Kidney (tissue), 22 donors: ENCODE measurements at places on chromosomes 12 and 14. TPM values are rescaled to one million over a fixed set of nuclear protein-coding genes. Genes with fewer than 3 reads are reported as not detected.
A peak's percentile ranks its signal among the peaks of the same experiment; 100 is the strongest.

Gene GLI1
- total RNA-seq, result 2.8 TPM

Gene SLC39A5
- 5.1 TPM for total RNA-seq

Gene GPR84
- total RNA-seq, result 1.7 TPM

Gene DCN
- total RNA-seq, result 317 TPM

Gene C14orf39
- total RNA-seq, result not detected

Gene FAM181A
- total RNA-seq, result not detected

Gene PRB2
- not detected for total RNA-seq

Gene MYO1H
- total RNA-seq, result not detected

Gene PIGH
- total RNA-seq, result 31.7 TPM

Gene DLST
- 98.6 TPM for total RNA-seq

Gene TPPP2
- not detected for total RNA-seq

Gene TXNRD1
- total RNA-seq, result 73.2 TPM

DNA sequence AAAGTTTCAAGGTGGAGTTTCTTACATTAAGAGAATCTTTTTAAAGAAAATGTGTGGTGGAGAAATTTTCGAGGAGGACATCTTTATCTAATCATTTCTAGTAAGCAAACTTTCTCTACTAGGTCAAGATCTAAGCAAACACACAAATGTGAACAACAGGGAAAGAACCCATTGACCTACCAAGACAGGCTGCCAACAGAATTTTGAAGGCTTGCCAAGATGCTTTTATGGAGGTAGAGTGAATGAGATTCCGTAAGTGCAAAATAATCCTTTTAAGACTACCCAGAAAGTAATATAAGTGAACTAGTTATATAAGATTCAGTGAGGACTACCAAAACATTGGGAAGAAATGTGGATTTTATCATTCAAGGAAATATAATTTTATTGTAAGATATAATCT, 357.1 kb upstream of the PDE3A start:
- DNase-seq, result no peak

GRCh38 chr12:114658002-114658441, 26.0 kb downstream of the TBX3 start:
- no peak for DNase-seq

GRCh38 chr12:101935890-101936746, 58.7 kb downstream of the DRAM1 start:
- peak; percentile 64 for DNase-seq

GRCh38 chr14:61355892-61356325, 34.5 kb downstream of the PRKCH start:
- DNase-seq, result peak; percentile 79

DNA sequence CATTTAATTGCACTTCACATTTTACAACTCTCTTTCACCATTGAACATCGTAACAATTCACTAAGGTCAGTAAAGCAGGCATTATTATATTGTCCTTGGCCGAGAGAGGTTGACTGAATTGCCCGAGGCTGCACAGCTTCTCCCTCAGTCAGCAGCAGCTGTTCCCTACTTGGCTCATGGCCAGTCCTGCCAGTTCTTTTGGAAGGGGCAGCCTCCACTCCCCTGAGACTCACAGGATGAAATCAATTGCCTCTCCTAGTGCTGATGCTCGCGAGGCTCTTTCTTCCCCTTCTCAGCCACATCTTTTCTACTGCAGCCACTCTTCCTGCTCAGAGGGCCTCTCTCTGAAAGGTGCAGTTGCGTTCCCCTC, 79.9 kb upstream of the KCNA1 start:
- DNase-seq, result no peak

GRCh38 chr12:68537571-68537970, 73.1 kb upstream of the RAP1B start:
- DNase-seq, result no peak

DNA sequence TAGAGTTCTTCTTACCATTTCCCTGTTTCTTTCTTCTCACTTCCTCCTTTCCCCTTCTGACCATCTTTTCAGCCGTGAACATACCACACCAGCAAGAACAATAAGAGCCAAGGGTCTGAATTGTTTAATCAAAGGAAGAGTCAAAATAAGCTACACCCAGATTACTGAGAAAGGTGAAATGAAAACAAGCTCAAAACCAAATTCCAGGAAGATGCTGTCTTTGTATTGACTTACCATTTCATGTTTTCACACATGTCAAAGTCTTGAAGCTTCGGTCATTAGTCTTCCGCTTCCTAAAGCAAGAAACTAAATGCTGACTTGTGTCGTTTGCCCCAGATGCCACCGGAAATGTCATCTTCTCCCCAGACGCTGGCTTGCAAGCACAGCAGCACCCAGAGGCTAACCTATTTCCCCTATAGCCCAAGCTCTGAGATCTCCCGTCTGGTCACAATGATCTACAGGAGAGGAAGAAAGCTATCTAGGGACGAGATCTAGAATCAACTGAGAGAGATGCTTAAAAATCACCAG, 136.5 kb upstream of the AMIGO2 start:
- DNase-seq, result no peak

- no peak for DNase-seq
Measured at GRCh38 chr14:42000450-42000849, 393.8 kb downstream of the LRFN5 start.

GRCh38 chr12:68140556-68140955, 19.0 kb downstream of the IFNG start:
- no peak for DNase-seq

DNA sequence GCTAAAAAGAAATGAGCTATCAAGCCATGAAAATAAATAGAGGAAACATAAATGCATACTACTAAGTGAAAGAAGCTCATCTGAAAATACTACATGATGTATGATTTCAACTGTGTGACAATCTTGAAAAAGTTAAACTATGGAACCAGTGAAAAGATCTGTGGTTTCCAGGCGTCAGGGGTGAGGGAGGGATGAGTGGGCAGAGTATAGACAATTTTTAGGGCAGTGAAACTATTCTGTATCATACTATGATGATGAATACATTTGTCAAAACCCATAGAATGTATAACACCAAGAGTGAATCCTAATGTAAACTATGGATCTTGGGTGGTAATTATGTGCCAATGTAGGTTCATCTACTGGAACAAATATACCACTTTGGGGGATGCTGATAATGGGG, 21.3 kb downstream of the SPX start:
- no peak for DNase-seq

GRCh38 chr14:69535230-69535848, 39.3 kb downstream of the CCDC177 start:
- peak; percentile 82 for DNase-seq

DNA sequence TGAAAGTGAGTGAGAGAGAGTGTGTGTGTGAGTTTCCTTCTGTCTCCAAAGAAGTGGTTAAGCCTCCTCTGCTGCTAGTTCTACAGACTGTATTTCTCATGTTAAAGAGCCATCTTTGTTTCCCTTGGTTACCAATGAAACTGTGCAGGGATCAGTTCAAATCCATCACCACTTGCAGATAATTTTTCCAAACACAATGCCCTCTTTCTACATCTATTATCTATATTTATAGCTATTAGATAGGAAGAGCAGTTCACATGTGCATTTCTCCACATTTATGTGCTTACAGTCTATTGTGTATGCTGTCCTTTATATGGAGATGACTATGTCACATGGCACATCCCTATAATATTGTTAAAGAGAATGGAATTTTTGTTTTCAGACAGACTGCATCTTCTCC, 2.2 kb upstream of the DAAM1 start:
- no peak for DNase-seq

GRCh38 chr14:26448181-26448855, 149.5 kb downstream of the NOVA1 start:
- DNase-seq, result no peak

GRCh38 chr14:34258318-34258717, 203.7 kb downstream of the SPTSSA start:
- DNase-seq, result no peak

DNA sequence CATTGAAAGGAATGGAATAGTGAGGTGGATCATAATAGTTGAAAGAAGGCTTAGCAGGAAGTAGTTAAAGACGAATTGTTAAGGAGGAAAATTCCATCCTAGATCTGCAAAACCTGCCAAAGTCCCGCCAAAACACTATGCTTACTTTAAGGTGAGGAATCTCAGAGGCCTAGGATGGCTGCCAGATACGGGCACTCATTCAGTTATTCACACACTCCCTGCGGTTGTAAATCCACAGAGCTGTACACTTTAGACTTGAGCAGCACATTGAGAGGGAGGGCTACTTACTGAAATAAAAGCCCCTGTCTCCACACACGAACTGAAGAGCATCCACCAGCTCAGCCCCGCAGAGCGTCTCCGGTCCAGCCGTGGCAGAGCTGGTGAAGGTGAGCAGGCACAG, 5.0 kb downstream of the IGF1 start:
- no peak for DNase-seq

DNA sequence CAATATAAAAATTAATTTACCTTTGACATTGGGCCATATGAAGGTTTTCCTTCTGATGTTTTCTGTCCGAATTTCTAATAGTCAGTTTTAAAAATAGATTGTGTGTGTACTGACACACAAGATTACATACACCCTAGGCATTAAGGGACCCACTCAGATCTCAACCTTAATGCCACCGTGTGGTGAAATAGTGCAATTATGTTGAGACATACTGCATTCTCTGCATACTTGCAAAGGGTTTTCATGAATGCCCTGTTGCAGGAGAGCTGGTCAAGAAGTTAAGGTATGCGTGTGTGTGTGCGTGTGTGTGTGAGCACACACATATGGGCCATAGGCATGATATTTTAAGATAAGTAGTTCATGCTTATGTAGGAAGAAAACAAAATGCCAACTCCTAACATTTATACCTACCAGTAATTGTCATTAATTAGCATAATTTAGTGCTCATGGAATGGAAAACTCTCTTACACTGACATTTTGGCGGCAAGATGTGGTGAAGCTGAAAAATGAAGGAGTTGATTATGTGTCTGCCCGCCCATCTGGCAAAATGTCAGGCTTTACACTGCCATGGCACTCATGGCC, 58.8 kb downstream of the PIK3C2G start:
- peak; percentile 77 for DNase-seq

DNA sequence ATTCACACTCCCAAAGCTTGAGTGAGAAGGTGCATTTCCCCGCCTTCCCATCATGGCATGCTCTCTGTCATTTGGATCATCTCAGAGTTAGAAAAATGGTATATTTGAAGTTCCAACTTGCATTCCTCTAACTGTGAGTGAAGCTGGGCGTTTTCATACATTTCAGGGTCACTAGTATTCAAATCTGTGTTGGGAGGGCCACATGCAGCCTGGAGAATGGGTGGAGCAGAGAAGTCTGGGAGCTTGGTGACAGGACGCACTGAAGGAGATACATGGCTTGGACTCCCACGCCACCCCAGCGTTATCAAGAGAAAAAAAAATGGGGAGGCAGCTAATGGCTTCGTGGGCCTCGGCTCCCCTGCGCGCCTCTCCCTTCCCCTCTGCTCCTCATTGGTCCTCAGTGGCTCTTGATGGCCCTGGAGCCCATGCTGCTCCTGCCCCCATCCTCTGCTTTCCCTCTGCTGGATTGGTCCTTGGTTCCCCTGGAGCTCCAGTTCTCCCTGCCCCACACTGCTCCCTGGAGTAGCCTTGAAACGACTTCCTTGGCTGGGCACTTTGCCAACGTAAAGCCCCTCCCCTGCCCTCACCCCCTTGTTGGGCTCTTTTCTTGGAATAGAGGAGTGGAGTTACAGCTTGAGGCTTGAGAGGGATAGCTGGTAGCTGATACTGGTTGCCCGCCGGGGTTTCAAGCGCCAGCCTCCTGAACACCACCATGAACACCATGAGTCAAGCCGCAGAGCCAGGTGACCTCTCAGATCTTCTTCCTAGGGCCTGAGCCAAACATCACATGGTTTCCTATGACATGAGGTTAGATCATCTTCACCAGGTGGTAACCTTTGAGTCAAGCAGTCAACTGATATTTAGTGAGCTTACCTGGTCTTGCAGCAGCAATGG, 139.6 kb downstream of the PRKCH start:
- DNase-seq, result peak; percentile 13

GRCh38 chr14:106538201-106538600, 1011.8 kb downstream of the TMEM121 start:
- no peak for DNase-seq

- no peak for DNase-seq
Measured at GRCh38 chr12:49916129-49916919, 12.6 kb upstream of the FAIM2 start.

- DNase-seq, result no peak
Measured at GRCh38 chr14:61129168-61129745, 148.2 kb downstream of the SLC38A6 start.

GRCh38 chr12:57896434-57897201, 44.7 kb upstream of the ATP23 start:
- DNase-seq, result peak; percentile 89

GRCh38 chr12:104546575-104546974, 89.8 kb downstream of the CHST11 start:
- DNase-seq, result no peak

DNA sequence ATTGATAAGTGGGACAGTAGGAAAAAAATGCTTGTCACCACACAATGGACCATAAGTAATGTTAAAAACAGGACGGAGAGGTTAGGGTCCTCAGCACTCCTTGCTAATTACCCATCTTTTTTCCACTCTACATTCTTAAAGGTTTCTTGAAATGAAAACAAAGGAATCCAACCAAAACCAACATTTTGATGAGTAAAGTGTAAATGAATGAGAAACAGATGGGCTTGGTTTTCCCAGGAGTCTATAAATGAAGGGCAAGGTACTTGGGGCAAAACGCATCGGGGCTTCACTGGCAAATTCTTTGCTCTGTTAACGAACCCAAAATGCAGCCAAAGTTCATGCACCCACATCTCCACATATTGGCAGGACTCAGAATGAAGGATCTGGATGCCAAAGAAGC, 129.2 kb upstream of the BMP4 start:
- DNase-seq, result no peak

- no peak for DNase-seq
Measured at GRCh38 chr14:103260629-103261124, 73.4 kb upstream of the EIF5 start.

- DNase-seq, result no peak
Measured at GRCh38 chr14:62369919-62370560, 607.8 kb downstream of the SNAPC1 start.

DNA sequence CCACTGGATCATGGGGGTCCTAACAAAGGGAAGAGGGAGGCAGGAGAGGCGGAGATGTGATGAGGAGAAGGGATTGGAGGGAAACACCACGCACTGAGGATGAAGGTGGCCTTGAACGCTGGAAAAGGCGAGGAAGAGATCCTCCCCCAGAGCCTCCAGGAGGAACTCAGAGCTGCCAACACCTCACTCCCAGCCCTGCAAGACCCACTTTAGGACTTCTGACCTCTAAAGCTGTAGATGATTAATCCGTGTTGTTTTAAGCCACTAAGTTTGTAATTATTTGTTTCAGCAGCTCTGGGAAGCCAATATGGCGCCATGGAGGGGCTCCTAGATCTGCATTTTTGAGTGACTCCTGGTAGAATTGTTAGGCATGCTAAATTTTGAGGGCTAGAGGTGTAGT, 74.6 kb upstream of the CEP83 start:
- no peak for DNase-seq

GRCh38 chr12:132827763-132828703, 636 bp downstream of the GOLGA3 start:
- no peak for DNase-seq
